ENCODE measurements at places on chromosomes 3 and 15.

DNA sequence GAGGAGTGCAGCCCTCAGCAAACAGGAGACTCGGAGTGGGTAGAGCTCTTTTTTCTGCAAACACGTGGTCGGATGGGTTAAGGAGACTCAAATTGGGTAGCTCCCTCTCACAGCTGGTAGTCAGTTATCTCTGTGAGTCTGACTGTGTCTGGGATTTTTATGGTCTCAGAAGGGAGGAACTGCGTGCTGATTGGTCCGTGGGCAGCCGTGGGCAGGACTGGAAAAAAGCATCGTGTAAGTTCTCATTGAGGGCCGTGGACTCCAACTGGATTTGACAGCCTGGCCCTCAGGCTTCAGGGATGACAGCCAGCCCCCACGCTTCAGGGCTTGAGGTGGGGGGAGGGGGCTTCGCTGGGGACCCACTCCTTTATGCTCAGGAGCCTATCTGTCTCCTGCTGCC lies 463.9 kb downstream of the EPHA3 start:
- DNase-seq: no peak

GRCh38 chr3:25582242-25582641 lies 82.5 kb downstream of the TOP2B start:
- DNase-seq: no peak

GRCh38 chr3:49721896-49722781 lies 1.6 kb downstream of the GMPPB start:
- DNase-seq: no peak

- DNase-seq: no peak
These were observed 16.7 kb upstream of the ISLR start for GRCh38 chr15:74156678-74157411.

- no peak for DNase-seq
These were observed 285.1 kb upstream of the CDIN1 start for GRCh38 chr15:36294359-36294758.
